ENCODE measurements at places on chromosomes 7 and 10.

DNA sequence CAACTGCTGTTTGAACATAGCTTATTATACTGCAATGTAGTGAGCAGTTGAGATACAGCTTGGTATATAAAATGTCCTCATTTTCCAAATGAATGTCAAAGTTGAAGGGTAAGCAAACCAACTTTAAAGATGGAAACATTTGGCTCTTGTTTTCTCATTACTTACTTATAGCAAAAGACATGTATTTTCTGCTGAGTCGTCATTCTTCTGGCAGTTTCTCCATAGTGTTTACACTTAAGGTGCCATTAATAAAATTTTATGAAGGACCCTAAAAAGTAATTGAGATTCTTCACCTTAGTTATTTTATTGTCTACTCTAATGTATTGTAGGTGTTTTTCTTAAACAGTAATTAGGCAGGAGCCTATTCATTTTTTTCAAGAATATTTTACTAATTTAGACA is 68.6 kb downstream of the INSYN2A start:
- no peak for DNase-seq

- DNase-seq = no peak
Observed at GRCh38 chr10:13496931-13497330, 31.9 kb downstream of the BEND7 start.

DNA sequence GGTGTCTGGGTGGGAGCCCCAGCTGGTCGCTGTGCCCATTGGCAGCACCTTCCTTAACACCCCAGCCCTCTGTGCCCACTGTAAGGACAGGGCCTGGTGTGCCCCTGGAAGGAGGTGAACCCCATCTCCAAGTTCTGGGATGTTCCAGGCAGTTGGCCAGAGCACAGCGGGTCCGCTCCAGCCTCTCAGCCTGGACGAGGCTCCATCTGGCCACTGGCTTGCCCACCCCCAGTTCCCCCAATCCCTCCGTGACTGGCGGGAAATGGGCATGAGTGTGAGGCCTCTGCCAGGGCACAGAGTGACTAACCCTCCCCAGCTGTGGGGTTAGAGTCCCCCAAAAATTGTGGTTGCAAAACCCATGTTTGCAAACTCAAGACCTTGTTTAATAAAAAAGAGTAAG is 15.6 kb downstream of the GRIFIN start:
- DNase-seq = no peak

GRCh38 chr10:103859161-103860086 is 4.0 kb upstream of the SH3PXD2A start:
- peak; percentile 11 for DNase-seq

- no peak for DNase-seq
Observed at GRCh38 chr7:43674559-43675436, 54.5 kb downstream of the COA1 start.

DNA sequence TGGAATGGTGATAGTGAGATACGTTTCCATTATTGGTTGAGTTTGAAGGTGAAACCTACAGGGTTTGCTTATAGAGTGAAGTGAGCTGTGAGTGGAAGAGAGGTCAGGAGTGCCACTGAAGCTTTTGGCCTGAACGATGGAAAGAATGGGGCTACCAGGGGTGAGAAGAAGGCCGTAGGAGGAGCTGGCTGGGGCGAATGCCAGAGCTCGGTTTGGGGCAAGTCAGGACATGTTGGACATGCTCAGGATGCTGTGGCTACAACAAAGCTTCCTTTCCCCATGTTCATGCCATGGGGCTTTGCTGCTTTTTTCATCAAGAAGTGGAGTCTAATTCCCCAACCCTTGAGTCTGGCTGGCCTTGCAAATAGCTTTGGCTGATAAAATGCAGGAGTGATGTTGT is 253.7 kb downstream of the GLRX3 start:
- no peak for DNase-seq

DNA sequence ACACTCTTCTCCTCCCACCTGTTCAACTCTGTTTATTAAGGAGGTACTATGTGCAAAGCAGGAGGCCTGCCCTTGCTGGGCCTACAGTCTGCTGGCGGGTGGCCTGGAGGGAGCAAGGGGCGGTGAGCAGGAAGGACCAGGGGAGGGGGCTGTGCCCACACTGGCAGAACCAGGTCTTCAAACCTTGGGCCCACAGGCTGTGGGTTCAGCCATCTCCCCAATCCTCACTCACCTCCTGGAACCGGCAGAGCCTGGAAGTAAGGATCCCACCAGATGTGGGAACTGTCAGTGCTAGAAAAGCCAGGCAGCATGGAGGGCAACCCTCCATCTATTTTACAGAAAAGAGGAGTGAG is 50.8 kb downstream of the CAMK2B start:
- DNase-seq = no peak

- peak; percentile 63 for DNase-seq
Observed at GRCh38 chr10:118423800-118424442, 81.8 kb upstream of the FAM204A start.

GRCh38 chr10:127186813-127187212 is 9.6 kb downstream of the INSYN2A start:
- no peak for DNase-seq

GRCh38 chr7:73520673-73521635 is 1.1 kb downstream of the BAZ1B start:
- DNase-seq = no peak

GRCh38 chr10:62861507-62861906 is 45.3 kb upstream of the EGR2 start:
- no peak for DNase-seq

- no peak for DNase-seq
Observed at GRCh38 chr7:131202451-131202850, 125.2 kb upstream of the MKLN1 start.

DNA sequence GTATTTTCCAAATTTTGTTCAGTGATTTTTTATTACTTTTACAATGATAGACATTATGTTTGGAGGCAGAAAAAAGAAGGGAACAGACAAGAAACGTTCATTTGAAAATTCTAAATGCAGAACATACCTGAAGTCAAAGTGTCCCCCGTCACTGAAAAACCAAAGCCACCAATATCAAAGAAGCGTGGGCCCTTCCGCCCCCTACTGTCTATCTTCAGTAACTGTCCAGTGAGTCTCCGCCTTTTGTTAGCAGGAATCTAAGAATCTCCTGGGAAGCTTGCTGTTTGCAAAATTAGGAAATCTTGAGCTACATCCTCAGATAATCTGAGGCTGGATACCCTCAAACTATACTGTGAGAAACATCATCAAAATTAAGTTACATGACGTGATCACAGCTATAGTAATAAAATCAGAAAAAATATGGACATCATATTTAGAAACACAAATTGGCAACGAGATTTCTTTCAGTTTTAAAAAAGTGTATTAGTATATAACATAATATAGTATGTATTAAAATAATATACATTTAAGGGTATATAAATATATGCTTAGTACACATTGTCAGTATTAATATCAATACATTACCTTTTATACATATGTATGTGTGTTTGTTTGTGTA is 169.3 kb upstream of the AKR1E2 start:
- DNase-seq = no peak

DNA sequence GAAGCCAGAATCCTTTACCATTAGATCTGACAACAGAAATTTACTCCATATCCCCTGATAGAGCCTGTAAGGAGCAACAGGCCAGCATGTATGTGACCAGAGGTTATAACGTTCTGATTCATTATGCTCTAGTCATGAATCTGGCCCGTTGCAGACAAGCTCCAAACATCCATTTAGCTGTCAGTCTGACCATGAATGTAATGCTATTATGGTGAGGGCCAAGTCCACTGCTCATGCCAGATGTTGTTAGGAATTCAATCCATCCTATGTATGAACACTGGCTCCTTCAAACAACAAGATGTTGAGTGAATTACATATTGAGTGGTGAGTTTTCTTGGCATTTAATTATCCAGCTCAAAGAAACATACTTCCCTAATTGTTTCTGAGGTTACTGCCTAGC is 610.1 kb upstream of the ANKRD30A start:
- no peak for DNase-seq

DNA sequence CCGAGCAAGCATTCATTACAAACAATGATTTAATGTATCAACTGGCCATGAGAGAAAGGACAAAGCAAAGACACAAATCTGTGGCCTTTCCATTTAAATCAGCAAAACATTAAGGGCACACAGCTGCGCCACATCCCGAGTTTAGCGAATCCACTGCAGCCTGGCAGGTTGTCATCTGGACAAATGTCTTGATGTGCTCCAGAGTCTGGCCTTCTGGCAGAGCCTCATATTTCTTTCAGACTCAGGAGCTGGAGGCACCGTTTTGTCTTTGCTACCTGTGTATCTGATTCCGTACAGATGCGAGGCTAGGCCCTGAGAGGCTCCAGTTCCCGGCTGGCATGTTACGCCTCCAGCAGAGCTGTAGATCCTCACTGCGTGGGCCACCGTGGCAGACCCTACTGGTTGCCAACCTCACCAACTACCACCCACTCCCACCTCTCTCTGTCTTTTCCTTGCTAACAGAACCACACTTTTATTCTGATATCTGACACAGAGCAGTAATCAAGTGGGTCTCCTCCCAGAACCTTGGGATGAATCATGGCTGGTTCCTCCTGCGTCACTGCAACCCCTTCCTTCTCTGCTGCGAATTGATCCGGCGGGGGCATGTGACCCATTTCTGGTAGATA is 40.9 kb upstream of the EFCAB10 start:
- no peak for DNase-seq

GRCh38 chr7:131249003-131249402 is 78.7 kb upstream of the MKLN1 start:
- no peak for DNase-seq

- no peak for DNase-seq
Observed at GRCh38 chr10:48990226-48990625, 50.6 kb upstream of the LRRC18 start.

DNA sequence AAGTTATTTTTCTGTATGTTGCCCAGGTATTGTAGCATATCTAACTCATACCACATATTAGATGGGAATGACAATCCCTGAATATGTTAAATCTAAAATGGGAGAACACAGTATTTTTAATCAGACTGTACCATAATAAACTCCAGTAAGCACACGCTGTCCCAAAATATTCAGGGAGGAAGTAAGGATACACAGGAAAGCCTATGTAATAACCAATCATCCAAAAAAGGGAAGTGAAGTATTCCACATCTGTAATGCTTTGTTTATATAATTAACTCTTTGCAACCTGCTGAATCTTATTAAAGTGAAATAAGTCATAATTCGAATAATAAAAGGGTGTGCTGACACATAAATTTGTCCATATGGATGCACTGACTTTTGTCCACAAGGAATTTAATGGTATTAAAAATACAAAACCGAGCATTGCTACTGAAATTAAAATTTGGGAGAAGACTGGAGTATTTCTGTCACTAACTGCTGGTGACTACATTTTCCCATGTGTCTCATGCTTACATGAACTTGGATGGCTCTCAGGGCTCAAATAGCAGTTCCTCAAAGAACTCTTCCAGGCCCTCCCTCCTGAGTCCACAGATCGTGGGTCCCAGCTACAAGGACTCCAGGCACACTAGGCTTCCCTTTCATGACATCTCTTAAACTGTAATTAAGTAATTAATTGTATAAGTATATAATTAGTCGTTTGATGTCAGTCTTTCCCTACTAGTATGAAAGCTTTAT is 120.6 kb downstream of the NEBL start:
- DNase-seq = no peak

- no peak for DNase-seq
Observed at GRCh38 chr10:6274040-6274439, 71.3 kb downstream of the PFKFB3 start.

DNA sequence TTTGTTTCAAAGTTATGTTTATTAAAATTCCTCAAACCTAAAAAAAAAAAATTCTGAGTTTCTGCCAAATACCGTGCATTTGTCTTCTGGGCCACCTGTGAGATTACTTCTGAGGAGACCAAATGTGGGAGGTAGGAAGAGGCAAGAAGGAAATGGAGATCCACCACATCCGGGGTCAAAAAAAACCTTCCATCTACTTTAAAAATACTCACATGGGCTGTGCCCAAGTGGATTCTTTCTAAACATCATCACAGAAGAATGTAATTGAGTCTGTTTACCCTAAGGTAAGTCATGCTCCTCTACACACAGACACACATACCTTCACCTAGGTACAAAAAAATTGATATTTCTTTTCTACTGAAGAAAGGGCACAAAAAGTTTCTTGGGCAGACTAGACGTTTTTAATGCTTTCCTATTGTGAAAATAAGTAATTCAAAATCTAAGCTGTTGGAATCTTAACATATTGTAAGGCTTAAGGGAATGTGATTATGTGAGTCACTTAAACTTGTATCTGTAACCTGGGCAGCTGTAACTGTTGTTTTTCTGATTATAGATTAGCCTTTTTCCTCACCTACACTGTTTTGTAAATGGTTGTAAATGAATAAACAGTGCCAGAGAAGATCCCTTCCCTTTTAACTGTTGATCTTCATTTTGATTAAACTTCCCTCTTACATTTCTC is 19.1 kb upstream of the SPOCK2 start:
- no peak for DNase-seq

DNA sequence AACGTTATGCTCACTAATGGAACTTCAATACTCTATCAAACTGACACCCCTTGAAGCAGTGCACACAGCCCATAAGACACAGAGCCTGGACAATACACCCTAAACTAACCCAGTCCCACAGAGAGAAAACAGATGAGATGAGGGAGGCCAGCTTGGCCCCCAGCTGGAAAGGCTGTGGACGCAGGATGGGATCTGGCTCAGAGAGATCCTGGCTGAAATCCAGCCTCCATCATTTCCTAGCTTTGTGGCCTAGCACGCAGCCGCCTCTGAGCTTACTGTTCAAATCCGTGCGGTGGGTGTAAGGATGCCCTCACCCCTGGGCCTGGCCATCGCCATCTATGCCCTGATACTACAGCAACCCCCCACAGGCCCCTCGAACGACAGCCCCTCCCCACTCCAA is 32.7 kb downstream of the SNX8 start:
- no peak for DNase-seq

DNA sequence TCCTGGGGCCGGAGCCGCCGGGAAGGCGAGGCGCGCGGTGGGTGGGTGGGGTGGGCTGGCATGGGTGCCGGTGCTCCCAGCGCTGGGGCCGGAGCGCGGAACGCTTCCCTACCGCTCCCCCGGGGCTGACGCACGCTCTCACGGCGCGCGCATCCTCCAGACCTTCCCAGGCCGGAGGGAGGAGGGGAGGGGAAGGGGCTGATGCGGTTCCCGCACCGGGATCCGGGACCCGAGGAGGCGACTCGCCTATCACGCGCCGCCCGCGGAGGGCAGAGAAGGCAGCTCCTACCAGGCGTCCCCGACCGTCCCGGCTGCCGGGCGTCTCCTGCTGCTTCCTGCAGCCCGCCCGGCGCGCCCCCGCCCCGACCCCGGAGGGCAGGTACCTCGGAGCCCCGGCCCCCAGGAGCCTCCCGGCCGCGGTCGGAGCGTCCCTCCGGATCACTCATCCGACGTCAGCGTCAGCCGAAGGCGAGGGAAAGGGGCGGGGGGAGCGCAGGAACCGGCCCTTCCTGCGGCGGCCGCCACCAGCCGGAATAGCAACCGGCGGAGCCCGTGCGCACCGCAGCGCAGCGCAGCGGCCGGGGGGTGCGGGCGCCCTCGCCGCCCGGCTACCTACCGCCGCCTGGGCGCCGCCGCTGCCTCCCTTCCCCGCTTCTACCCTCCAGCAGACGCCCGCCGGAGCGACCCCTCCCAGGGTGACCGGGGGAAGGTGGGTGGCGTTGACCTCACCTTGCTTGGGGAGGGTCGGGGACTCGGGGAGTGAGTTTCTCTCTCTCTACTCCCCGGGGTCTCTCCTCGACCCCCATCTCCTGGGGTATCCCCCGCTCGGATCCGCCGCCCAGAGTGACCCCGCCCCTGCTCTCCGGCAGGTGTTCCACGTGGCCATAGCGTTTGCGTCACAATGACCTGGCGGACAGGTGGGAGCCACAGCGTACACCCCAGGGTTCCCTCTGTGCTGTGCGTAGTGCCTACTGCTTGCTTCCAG is at the start of gene ICA1:
TSS of gene ICA1 (minus strand) at position 457 of the 985 bp plus-strand sequence. CDS start 26,241 bp downstream, outside the sequence.
- DNase-seq = peak; percentile 27
